ENCODE measurements at places on chromosomes 5 and 9.

DNA sequence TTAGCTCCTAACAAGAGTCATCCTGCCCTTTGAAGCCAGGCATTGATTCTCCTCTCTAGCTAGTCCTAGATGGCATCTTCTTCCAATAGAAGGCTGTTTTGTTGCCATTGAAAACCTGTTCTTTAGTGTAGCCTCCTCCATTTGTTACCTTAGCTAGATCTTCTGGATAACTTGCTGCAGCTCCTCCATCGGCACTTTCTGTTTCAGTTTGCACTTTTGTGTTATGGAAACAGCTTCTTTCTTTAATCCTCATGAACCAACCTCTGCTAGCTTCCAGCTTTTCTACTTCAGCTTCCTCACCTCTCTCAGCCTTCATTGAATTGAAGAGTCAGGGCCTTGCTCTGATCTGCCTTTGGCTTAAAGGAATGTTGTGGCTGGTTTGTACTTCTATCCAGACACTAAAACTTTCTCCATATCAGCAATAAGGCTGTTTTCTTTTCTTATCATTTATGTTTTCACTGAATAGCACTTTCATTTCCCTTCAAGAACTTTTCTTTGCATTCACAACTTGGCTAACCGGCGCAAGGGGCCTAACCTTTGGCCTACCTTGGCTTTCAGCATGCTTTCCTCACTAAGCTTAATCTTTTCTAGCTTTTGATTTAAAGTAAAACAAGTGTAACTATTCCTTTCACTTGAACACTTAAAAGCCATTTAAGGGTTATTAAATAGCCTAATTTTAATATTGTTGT is 166.5 kb upstream of the SLC12A2 start:
- DNase-seq = no peak

DNA sequence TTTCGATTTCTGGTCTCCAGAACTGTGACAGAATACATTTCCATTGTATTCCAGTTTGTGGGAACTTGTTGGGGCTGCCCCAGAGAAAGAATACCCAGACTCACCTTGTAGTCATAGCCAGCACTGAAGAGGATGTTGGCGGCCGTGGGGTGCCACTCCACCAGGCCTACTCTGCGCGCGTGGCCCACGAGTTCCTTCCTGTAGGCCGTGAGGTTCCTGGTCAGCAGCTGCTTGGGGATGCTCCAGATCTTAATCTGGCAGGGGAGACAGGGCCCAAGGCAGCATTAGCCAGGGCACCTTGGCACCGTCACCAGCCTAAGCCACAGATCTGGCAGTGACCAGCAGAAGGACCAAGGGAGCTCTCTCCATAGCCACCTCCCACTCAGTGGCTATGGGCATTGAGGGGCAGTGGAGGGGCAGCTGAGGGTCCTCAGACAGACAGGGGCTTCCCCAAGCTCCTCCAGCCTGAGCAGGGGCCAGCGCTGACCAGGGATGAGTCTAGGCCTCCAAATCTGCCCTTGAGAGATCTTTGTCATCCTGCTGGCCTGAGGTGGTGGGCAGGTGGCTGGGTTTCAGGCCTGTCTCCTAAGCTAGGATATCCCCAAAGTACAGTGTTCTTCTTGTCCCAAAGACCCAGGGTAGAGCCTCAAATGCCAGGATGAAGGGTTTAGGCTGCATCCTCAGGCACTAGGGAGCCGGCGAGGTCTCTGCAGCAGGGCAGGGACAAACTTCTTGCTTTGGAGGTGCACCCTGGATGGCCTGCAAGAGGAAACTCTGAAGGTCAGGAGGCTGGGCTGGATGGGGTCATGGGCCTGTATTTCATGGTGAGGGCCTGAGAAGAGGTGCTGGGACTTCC is 15.9 kb upstream of the TRIM14 start:
- no peak for DNase-seq

GRCh38 chr9:5586391-5586802 is 42.5 kb upstream of the RIC1 start:
- DNase-seq = no peak

DNA sequence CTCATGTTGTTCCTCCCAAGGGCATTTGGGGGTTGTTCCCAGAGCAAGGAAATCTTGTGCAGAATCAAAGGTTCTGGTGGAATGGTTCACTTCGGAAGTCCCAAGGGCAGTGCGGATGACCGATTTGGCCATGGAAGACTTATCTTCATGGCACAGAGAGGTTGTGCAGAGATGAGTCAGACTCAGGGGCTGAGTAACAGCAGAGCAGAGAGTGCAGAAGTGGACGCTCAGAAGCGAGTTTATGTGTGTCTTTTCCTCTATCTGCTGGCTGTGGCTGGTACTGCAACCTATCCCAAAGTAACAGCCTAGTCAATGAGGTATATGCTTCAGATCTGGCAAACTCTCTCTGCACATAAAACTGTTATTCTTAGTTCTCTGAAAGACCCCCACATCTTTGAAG is 118.1 kb downstream of the DPYSL3 start:
- no peak for DNase-seq

DNA sequence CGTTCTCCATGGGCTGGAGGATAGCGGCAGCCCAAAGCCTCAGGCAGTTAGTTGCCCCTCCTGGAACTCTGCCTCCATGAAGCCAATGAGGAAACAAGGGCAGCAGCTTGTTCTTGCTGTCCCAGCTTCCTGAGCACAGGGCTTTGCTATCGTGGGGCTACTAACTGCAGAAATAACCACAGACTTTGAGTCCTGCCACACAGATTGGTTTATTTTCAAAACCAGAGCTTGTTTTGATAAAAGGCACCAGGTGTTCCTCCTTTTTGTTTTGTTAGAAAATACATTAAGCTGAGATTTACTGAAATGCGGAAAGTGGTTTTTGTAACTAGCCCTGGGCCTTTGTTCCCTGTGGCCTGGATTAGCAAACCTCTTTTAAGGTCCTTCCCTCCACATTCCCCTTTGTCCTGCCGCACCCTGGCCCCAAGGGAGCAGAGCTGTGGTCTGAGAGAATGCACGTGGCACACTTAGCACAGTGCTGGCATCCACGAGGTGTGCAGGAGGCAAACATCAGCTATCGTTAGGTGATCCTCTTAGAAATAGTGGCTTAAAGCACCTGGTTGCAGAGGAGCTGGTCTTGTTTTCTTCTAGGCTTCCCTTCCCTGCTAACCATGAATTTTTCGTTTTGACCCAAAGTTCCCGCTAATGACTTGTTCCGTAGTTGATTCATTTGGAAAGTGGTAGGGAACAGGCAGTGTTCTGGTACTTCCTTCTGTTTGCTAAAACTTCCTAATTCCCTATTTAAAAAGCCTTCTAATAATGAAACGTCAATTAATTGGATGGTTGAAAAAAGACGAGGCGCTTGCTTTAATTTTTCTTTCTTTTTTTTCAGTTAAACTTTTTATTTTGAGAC is 21.5 kb downstream of the MVB12B start:
- no peak for DNase-seq
